ENCODE measurements at places on chromosomes 5 and 9.

DNA sequence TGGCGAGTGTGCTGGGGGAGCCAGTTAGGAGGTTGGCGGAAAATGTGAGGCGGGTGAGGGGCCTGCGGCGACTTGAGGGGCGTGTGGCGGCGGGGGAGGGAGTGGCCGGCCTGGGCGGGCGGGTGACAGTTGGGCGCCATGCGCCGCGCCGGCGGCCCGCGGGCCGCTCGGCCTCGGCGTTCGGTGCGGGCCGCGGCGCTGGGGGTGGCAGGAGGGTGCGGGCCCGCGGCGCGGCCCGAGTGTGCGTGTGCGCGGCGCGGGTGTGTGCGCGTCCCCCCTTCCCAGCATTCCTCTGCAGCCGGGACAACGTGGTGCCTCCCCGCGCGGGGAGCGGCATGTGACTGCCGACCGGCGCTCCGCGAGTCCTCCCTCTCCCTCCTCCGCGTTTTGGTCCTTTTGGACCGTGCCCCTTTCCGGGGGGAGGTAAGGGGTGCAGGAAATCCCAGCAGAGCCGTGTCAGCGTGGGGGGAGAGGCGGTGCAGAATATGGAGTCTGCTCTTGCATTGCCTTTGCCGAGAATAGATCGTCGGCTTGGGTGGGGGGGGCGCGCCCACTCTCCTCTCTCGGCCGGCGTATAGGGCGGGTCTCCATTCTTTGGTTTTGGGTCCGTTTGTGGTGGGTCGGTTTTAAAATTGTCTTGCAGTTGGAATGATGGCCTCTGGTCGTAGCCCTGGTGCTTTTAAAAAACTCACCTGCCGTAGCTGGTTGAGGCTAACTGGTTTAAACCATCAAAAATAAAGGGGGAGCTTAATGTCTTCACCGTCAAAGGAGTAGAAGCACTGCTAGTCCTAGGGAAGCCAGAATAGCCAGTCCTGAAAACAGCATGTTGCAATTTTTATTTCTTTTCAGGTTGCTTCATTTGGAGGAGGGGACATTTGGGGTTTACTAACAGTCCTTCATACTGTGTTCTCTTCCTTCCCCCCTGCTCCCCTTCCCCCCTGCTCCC, 2.0 kb downstream of the LARP1 start:
- DNase-seq, result no peak

DNA sequence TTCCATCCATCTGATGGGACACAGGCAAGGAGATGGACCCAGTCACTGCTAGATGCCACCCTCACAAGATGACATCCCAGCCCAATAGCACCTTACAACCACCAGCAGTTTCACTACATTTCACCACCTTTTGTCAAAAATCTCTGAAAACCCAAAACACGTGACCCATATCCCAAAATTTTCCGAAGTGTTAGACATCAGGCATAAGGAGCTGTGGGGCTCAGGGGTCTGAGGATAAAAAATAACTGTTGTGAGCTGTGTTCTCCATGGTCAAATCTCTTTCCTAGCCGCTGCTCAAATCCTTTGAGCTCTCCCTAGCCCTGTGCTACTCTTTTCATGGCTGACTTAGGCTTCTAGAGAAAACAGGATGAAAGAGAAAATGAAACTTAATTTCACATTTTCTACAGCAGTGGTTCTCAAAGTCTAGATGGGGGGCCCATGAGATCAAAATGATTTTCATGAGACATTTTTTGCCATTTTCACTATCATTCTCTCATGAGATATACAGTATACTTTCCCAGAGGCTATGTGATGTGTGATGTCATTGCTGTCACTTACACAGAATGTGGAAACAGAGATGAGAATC, 40.7 kb downstream of the TIMD4 start:
- no peak for DNase-seq

- no peak for DNase-seq
These were observed 3.2 kb upstream of the RNU6ATAC start for GRCh38 chr9:134167530-134167931.

- no peak for DNase-seq
These were observed 31.4 kb downstream of the ANKRD33B start for GRCh38 chr5:10595293-10595671.

DNA sequence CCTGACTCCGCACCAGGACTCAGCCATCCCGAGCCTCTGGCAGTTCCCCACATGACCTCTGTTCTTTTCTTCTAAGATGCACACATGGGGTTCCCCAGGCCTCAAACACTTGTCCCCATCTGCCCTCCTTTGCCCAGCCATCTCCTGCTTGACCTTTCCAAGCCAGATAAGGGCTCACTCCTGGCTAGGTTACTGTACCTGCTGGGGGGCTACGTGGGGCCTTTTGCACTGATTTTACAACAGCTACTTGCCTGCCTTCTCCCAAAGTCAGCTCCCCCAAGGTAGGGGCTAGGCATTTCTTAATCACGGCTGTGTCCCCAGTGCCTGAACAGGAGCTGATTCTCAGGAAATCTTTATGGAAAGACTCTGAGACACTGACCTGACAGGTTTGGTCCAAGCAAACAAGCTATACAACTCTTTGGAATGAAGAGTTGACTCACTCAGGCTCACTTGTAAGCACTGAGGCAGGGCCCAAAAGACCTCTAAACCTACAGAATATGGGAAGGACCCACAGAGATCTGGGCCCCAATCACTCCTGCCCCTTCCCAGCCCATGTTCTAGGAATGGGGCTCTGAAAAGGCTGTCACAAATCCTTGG, 2.5 kb downstream of the MACROH2A1 start:
- DNase-seq, result no peak

DNA sequence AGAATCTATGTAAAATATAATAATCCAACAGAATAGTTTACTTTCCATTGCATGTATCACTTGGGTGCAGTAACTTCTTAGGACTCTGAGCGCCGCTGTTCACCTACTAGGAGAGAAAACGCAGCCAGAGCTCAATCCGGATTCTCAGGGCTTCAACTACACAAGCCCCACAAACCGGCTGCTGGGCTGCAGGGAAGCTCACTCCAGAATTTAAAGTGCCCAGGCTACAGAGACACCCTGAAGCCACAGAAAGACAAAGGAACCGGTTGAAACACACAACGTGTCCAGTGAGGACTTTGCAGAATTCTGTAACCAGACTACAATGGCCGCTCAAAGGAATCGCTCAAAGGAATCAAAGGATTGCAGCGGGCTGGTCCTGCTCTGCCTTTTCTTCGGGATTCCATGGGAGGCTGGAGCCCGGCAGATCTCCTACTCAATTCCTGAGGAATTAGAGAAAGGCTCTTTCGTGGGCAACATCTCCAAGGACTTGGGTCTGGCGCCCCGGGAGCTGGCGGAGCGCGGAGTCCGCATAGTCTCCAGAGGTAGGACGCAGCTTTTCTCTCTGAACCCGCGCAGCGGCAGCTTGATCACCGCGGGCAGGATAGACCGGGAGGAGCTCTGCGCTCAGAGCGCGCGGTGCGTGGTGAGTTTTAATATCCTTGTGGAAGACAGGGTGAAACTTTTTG, at the start of gene PCDHGA10:
Gene PCDHGA10, plus strand, starts transcription at position 134 of the 686 bp plus-strand sequence. Its CDS starts 189 bp downstream, at position 323.
- no peak for DNase-seq

DNA sequence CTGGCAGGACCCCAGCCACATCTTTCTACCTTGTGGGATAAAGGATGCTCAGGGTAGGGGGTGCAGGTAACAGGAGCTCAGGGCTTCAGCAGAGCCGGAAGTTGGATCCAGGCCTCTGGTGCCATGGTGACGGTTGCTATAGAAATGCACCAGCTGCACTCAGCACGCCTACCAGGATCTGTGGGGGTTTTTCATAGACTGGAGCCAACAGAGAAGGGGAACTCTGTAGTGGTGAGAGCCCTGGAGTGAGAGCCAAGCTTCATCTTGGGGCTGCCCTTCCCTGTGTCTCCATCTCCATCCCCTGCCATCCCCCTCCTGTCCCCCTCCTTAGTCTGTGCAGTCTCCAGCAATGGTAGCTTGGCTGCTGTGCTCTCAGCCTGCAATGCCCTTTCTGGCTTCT, 27.5 kb upstream of the BOD1 start:
- DNase-seq, result no peak

DNA sequence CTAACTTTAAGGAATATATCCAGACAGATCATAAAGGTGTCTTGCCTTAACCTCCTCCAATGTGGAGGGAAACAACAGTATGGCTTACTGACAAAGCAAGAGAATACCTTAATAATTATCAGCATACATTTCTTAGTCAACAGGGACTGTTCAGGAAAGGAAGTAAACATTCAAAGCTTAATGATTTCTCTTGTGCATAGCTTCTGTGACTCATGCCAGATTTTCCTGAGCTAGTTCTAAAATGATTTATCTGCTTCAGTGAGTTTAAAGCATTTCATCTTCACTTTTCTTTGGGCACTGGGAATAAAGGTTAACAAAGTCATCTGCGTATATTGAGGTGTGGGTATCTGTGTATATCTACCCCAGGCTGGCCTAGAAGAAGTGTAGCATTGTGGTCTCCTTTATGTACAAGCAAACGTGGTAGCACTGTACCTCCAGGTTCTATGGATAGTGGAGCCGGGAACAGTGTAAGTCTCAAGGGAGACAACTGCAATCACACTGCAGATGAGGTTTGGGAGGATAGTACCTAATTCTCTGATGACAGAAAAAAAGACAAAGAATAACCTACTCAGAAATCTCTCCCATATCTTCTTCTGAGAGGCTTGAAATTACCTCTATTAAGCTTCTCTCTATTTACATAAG, 284.1 kb downstream of the HCN1 start:
- DNase-seq, result no peak

DNA sequence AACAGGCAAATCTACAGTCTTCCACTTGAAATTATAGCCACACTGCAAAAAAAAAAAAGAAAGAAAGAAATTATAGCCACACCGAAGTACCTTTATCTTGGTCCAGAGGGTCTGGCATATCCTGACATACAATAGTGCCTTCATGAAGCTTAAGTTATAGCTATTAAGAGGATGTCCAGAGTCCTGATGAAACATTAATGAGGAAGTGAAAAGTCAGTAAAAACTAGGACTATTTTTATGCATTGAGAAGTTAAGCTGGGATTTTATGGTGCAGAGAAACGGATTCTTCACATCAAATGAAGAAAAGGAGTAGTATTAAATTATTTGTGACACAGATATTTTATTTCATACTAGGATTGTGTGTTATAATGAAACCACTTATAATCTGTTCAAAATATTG, 123.9 kb downstream of the SV2C start:
- no peak for DNase-seq

DNA sequence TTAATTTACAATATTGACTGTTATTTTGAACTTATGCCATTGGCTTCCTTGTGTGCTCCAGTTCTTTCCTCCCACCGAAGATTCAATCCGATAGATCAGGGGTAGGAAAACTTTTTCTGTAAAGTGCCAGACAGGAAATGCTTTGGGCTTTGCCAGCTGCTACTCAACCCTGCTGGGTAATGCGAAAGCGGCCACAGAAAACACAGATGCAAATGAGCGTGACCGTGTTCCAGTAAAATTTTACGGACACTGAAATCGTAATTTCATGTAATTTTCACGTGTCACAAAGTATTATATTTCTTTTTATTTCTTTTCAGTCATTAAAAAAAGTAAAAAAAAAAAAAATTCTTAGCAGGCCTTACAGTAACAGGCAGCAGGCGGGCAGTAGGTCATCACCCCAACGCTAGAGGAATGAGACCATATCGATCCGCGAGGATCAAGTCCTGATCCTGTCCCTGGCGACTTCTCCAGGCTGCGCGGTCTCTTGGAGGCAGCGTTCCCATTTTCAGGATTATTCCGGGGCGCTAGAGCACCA, 599 bp downstream of the NMRK1 start:
- no peak for DNase-seq

GRCh38 chr5:146962801-146963355, 84.3 kb upstream of the PPP2R2B start:
- peak; percentile 25 for DNase-seq

- no peak for DNase-seq
These were observed 258.8 kb upstream of the CHD1 start for GRCh38 chr5:99187611-99188010.

GRCh38 chr5:15609076-15609725, 109.2 kb downstream of the FBXL7 start:
- no peak for DNase-seq

- DNase-seq, result no peak
These were observed 14.5 kb downstream of the SLC23A1 start for GRCh38 chr5:139368613-139369012.

DNA sequence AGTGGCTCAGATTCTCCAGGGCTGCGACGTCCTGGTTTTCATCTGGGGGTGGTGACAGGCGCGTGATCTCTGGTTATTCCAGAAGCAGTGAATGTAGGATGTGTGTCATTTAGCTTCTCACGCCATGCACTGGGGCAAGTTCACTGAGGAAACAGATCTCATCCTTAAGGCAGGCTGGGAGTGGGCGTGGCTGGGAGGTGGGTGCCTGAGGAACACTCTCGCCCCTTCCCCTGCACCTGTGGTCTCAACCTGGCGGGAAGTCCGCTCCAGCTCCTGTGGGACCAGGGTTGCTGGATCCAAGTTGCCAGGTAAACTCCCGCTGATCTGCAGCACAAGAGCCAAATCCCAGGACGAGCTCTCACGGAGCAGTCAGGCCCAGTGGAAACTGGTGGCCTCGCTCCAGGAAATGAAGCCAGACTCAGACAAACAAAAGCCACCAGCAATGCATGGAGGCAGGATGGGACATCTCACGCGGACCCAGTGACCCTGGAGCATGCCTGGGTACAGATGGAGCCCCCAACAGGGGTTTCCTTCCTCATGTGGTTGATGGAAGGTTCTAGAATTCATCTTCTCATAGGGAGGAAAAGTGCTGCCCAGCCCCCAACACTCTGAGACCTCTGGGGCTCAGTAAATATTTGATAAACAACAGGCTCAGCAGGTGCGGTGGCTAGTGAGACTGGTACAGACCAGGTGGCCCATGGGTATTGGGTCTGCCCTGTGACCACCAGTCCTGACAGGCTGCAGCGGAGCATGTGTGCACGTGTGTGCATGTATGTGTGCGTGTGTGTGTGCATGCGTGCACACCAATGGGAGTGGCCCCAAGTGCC, 16.3 kb upstream of the SLC12A7 start:
- DNase-seq, result no peak
